ENCODE measurements at places on chromosomes 12 and 14.

DNA sequence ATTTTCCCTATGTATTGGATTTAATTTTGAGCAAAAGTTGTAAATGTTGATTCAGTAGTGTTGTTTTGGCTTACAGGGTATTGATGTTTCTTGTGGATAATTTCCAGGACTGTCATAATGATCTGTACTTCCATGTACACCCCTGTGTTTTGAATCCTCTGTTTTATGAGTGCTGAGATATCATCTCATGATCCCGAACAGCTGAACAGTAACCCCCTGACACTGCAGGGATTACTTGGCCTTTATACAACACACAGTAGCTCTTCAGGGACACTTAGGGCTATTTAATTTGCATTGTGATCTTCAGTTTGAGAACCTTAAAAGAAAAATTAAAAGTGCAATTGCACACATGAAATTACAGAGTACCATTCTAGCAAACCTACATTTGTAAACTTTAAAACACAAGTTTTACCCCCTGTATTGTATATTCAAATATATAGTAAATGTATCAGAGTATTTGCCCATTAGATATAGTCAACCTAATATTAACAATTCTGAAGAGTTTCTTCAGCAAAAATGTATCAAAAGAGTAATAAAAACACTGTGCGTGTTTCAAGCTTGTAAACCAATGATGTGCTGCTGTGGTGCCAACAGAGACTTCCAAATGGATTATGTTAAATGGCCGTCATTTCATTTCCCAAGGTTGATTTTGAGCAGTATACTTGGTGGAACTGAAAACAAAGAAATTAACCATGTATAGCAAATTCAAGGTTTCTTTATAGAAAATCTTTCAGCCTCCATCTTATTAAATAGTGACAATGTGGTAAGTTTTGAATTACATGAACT lies 27.9 kb upstream of the MYF6 start:
- no peak for DNase-seq

DNA sequence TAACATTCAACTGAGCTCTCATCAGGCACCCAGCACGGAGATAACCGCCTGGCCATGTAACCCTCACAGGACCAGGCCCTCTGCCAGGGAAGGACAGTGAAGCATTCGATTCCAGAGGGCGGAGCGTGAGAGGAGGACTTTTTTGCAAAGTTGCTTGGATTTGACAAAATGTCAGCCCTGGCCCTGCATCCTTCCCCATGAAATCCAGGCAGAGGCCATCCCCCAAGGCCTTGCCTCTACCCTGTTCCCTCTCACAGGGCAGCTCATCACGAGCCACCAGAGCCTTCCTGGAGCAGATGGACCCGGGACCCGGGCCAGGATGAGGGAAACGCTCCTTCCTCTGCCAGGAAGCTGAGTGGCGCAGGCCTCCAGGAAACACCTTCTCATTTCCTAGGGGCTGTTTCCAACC lies 17.0 kb downstream of the CAMKK2 start:
- no peak for DNase-seq

- DNase-seq = no peak
Measured at GRCh38 chr12:68259318-68259940, 6.0 kb upstream of the IL22 start.

DNA sequence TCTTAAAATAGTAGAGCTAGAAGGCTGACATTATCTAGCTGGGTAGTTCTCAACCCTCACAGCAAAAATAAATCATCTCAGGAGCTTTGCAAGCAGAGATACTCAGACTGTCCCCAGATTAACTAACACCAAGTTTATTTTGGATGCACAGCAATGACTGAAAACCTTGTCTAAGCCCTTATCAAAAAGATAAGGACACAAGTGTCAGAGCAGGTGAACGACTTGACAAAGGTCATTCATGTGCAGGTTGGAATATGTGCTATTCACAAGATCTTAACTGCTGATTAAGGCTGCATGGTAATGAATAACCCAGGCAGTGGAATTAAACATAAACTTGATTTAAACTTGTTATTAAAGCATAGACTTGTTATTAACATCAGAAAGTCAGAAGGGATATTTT lies 246.6 kb downstream of the BTG1 start:
- DNase-seq = no peak
